ENCODE measurements at places on chromosomes 13 and 19. TPM values are rescaled to one million over a fixed set of nuclear protein-coding genes. Genes with fewer than 3 reads are reported as not detected.

NLRP4 gene
- not detected for total RNA-seq

ARMC6 gene
- total RNA-seq: 26.6 TPM

GPR108 gene
- total RNA-seq: 71.7 TPM

SHANK1 gene
- 129 TPM for total RNA-seq

TEX26 gene
- total RNA-seq: 2.3 TPM

TJP3 gene
- 1.00 TPM for total RNA-seq

KCTD12 gene
- total RNA-seq: 54.3 TPM

MIR17HG gene
- 1.4 TPM for total RNA-seq

PRODH2 gene
- total RNA-seq: not detected

ZNF578 gene
- 5.3 TPM for total RNA-seq

FPR3 gene
- total RNA-seq: 1.1 TPM

CEACAM3 gene
- total RNA-seq: not detected

DPF1 gene
- total RNA-seq: 71.6 TPM

STOML3 gene
- not detected for total RNA-seq

TNNI3 gene
- total RNA-seq: not detected

TTC9B gene
- 78.4 TPM for total RNA-seq

OCEL1 gene
- total RNA-seq: 35.8 TPM

VSTM2B gene
- 47.5 TPM for total RNA-seq

CFAP97D2 gene
- 0.48 TPM for total RNA-seq

KCNRG gene
- not detected for total RNA-seq

FCAR gene
- total RNA-seq: 1.3 TPM

PCDH20 gene
- 14.8 TPM for total RNA-seq

FGF21 gene
- not detected for total RNA-seq

LPAR2 gene
- total RNA-seq: 8.6 TPM

PLPPR3 gene
- 25.2 TPM for total RNA-seq

PRR36 gene
- 50.1 TPM for total RNA-seq

AP2A1 gene
- 116 TPM for total RNA-seq

KIR3DL1 gene
- not detected for total RNA-seq

CCNA1 gene
- total RNA-seq: 6.9 TPM

UBL5 gene
- total RNA-seq: 307 TPM
